ENCODE measurements at places on chromosomes 2 and 18.

DNA sequence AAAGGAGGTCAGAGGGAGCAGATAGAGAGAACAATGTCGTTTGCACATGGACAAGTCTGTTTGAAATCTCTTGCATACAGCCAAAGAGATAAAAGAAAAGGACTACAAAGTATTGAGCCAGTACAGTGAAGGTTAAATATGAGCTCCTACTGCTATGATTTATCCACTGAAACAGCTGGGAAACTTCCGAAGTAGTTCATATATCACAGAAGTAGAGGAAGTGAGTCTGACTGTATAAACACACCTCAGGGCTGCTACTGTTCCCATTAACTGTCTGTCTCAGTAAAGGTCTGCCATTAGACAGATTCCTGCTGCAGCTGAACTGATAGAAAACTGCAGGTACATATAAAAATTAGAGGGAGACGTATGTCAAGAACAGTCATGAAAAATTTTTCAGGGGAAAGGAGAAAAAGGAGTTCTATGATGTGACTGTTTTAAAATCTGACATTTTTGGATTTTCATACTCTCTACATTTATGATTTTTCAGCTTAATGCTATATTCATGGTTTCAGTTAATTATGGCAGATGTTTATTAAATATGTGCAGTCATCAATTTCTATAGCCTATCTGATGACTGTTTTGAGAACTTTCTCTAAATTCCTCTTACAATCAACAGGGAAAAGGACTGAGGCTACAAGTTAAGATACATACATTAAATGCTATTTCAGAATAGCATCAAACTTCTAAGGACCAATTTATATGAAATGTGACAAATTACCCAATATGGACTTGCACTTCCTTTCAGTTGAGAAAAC is 364.7 kb downstream of the ERBB4 start:
- no peak for DNase-seq

DNA sequence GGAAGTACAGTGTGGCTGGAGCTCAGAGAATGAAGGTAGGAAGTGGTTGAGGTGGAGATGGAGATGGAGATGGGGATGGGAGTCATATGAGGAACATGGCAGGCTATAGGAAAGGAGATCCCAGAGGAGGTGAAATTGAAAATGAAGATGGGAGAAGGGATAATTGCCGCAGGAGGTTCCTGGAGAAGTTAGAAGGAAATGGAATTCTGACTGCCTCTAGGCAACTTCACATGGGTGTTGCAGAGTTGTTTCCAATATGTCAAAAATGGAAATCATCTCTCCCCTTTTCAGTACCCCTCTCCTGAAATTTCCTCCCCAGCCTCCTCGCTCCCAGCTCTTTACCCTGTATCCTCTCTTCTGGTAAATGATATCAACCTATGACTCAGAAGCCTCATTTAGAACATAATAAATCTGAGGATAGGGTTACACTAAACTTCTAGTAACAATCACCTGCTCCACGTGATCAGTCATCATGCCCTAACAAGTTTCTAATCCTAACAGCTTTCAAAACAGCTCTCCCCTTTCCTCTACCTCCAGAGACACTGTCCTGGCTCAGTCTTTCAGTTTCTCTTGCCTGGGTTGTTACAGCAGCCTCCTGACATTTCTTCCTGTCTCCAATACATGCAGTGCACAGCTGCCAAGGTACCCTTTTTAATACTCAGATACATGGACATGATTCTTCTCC is 201.9 kb upstream of the RBMS1 start:
- DNase-seq = no peak

DNA sequence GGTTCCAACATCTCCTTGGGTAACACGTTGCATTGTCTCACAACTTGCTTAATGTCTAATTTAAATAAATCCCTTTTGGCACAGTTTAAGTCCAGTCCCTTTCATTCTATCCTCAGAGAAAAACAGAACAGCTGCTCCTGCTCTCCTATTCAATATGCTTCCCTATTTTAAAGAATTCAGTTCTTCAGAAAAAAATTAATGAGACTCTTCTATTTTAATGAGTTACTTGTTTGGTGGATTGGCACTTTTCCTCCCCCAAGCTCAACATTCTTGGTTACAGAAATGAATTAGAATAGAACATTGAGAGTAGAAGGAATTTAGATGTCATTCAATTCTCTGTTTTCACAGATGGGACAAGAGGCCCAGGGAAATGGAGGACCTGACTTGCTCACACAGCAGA is 116.9 kb upstream of the ATP8B1 start:
- DNase-seq = no peak

GRCh38 chr18:62505669-62506494 is 16.9 kb upstream of the ZCCHC2 start:
- peak; percentile 60 for DNase-seq

DNA sequence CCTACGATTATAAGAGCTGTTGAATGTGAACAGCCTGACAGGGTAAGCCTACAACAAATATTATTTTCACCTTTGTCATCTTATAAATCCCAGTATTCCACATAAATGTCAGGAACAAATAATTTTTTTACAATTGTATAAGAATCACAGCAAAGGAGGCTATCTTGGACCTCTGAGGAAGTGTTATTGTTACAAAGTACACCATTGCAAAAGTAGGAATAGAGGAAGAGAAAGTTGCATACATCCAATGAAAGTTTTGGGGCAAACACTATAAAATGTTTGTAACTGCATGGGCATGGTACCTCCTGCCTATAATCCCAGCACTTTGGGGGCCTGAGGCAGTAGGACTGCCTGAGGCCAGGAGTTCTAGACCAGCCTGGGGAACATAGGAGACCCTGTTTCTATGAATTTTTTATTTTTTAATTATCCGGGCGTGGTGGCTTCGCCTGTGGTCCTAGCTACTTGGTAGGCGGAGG is 715 bp upstream of the MEMO1 start:
- no peak for DNase-seq
